ENCODE measurements at places on chromosomes 1 and 21. TPM values are rescaled to one million over a fixed set of nuclear protein-coding genes. Genes with fewer than 3 reads are reported as not detected.

The TRIM67 gene
- total RNA-seq, result under 0.01 TPM

The LIN28A gene
- not detected for total RNA-seq

The SPRR2F gene
- total RNA-seq, result not detected

The HUNK gene
- total RNA-seq, result 9.2 TPM

The TRNP1 gene
- total RNA-seq, result 32.6 TPM

The KAZN gene
- 3.4 TPM for total RNA-seq

The MROH9 gene
- total RNA-seq, result not detected

The BATF3 gene
- 3.4 TPM for total RNA-seq

DNA sequence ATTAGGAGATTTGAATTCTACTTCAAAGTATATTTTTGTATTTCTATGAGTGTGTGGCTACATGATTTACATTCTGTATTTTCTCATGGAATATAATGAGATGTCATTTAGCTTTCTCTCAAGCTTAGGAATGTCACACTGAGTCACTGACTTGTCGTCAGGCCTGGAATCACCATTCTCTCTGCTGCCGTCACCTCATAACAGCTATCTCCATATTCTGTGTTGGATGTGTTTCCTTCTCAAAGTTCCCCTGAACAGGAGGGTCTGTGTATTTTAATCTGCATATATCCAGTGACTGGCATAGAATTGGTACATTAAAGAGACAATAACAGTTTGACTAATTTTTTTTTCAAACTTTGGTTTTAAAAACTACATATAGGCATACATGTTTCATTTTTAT lies 35.9 kb downstream of the LYPLAL1 start:
- DNase-seq, result no peak

DNA sequence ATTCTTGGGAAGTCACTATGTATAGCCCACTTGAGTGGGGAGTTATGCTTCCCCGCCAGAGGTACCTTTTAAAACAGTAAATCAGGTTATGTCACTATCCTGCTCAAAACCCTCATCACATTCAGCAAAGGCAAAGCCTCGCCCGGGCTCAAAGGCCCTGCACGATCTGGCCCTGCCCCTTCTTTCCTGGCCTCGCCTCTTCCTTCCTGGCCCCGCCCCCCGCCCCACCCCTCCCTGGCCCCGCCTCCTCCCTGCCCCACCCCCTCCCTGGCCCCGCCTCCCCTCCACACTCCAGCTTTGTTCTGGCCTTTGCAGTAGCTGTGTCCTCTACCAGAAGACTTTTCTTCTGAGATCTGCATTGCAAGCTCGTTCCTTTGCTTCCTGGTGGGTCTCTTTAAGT lies 6.6 kb downstream of the LDLRAD2 start:
- DNase-seq, result peak; percentile 53

DNA sequence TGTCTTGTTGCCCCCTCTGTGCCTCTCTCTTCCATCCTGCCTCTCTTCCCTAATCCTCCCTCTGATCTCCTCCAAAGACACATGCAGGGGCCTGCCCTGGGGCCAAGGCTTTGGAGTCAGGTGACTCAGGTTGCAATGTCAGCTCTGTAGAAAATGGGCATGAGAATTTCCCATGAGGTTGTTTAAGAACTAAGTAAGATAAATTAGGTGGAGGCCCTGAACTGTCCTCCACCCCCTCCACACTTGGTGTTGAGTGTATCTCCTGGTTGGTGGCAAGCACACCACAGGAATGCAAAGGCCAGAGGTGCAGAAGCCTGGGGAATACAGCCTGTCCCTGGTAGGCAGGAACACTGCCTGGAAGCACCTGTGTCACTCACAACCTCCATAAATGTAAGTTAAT lies 63.9 kb upstream of the GRIK3 start:
- no peak for DNase-seq

DNA sequence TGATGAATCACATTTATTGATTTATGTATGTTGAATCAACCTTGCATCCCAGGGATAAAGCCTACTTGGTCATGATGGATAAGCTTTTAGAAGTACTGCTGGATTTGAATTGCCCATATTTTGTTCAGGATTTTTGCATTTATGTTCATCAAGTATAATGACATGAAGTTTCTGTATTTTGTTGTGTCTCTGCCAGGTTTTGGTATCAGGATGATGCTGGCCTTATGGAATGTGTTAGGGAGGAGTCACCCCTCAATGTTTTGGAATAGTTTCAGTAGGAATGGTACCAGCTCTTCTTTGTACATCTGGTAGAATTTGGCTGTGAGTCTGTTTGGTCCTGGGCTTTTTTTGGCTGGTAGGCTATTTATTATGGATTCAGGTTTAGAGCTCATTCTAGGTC lies 1643.1 kb upstream of the B3GALT2 start:
- DNase-seq, result no peak

GRCh38 chr1:152110365-152110859 lies 4.8 kb downstream of the TCHH start:
- peak; percentile 13 for DNase-seq

DNA sequence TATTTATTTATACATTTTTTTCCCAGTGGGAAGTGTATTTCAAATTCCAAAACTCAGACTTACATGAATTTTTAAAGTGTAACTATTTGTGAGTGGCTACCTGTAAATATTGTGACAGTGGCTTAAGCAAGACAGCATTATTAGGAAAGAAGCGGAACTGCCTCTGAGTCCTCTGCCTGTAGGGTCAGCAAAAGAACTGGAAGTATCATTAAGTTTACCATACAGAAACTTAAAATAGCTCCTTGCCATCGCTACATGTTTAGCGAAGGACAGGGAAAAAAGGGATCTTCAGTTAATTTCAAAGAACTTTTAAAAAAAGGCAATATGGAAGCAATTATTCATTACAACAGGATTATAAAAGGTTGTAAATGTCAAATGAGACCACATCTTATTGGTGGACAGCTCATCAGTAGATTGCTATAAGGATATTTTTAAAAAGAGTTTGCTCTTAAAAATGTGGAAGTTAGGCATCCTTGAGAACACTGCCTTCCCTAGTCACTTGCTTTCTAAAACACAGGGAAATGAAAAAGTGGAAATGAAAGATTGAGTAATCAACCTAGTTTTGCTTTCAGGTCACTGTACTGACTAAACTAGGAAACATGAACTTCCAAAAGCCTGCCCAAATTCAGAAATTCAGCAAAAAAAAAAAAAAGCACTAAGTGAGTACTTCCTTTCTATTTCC lies 39.2 kb downstream of the NSL1 start:
- DNase-seq, result no peak

DNA sequence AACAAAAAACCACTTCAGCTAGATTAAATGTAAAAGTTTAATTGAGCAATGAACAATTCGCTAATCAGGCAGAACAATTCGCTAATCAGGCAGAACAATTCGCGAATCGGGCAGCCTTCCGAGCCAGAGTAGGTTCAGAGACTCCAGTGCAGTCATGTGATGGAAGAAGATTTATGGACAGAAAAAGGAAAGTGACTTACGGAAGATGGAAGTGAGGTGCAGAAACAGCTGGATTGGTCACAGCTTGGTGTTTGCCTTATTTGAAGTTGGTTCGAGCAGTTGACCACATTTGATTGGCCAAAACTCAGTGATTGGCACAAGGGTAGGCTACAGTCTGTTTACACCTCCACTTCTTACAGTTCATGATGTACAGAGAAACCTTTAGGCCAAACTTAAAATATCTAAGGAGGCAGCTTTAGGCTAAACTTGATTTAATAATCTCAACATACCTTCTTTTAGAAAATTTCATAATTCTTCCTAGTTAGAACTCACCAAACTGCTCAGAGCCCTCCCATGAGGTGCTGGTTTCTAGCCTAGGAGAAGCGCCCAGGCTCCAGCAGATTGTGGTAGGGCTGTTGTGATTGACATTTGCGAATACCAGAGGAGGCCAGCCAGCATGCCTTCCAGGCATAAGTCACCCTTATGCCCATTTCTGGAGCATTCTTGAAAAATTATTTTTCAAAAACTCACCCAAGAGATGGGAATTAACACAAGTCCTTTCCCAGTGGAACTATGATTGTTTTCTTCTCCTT lies 22.8 kb upstream of the KCNC4 start:
- peak; percentile 38 for DNase-seq

- peak; percentile 33 for DNase-seq
Observed at GRCh38 chr1:157993147-157993917, at the start of gene KIRREL1. Gene KIRREL1, plus strand, starts transcription at chr1:157993645. Its CDS starts 32 bp downstream, at chr1:157993677.

- DNase-seq, result no peak
Observed at GRCh38 chr1:220184506-220184905, 87.7 kb downstream of the RAB3GAP2 start.

- DNase-seq, result no peak
Observed at GRCh38 chr1:116404699-116405098, 31.7 kb downstream of the ATP1A1 start.

DNA sequence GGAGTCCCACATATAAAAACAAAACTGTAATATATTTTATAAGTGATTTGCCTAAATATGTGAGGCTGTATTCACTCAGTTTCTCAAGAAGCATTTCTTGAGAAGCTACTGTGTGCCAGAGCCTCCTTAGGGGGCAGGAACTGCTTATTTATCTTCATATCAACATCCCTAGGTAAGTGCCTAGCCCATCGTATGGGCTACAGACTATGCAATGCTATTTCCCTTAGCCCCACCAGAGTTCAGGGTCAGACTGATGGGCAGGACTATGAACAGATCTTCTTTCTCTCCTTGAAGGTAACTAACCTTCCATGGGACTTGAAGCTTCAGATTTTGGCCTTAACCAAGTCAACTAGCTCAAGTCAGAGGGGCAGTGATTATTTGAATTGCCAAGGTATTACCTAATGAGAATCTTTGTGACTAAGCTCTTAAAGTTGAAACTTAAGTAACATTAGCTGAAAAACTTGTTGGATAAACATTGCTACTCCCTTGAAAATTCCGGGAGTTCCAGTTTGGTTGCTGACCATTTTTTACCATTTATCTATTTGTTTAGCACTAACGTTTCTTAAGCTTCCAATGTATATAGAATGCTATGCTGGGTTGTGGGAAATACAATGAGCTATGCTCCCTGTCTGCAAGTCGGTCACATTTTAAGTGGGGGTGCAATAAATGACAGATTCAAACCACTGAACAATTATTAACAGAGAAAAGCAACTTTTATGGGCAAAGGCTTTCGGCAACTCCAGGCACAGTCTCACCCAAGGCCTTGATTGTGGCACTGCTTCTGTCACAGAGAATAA lies 85.2 kb downstream of the GPR88 start:
- no peak for DNase-seq

DNA sequence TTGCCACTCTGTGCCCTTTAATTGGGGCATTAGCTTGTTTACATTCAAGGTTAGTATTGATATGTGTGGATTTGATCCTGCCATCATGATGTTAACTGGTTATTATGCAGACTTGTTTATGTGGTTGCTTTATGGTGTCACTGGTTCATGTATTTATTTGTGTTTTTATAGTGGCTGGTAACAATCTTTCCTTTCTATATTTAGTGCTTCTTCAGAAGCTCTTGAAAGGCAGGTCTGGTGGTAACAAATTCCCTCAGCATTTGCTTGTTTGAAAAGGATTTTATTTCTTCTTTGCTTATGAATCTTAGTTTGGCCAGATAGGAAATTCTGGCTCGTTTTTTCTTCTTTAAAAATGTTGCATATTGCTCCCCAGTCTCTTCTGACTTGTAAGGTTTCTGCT lies 215.4 kb downstream of the ZC3H11B start:
- no peak for DNase-seq

DNA sequence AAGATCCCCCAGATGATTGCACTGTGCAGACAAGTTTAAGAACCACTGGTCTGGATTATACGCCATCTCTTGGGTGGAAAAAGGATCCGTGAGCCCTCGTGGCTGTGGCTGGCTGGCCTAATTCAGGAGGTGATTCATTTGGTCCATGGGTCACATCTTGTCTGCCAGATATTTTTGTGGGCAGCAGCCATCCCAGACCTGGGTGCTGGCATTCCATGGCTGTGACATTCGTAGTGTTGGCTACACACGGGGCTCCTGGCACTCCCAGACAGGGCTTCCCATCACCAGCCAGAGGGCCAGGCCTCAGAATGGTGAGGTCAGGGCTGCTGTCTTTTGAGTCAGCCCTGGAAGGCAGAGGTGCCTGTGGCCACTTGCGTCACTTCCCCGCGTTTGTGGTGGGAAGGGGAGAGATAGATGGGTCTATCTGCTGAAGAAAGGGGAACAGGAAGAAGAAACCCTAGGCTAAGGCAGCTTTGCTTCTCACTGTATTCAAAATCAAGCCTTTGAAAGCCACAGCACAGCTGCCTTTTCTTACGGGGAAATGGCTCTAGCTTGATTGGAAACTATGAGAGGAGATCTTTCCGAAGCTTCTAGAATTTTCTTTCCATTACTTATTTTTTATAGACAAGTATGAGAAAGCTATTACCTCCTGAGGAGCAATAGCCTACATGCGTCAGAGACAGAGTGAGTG lies 32.4 kb downstream of the EIF2D start:
- no peak for DNase-seq

DNA sequence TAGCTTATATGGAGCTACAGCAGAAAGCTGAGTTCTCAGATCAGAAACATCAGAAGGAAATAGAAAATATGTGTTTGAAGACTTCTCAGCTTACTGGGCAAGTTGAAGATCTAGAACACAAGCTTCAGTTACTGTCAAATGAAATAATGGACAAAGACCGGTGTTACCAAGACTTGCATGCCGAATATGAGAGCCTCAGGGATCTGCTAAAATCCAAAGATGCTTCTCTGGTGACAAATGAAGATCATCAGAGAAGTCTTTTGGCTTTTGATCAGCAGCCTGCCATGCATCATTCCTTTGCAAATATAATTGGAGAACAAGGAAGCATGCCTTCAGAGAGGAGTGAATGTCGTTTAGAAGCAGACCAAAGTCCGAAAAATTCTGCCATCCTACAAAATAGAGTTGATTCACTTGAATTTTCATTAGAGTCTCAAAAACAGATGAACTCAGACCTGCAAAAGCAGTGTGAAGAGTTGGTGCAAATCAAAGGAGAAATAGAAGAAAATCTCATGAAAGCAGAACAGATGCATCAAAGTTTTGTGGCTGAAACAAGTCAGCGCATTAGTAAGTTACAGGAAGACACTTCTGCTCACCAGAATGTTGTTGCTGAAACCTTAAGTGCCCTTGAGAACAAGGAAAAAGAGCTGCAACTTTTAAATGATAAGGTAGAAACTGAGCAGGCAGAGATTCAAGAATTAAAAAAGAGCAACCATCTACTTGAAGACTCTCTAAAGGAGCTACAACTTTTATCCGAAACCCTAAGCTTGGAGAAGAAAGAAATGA lies 37.6 kb downstream of the CENPF start:
- no peak for DNase-seq
